ENCODE measurements at places on chromosomes 1 and 21. TPM values are rescaled to one million over a fixed set of nuclear protein-coding genes. Genes with fewer than 3 reads are reported as not detected.

LRRN2 gene
- total RNA-seq, result not detected

- peaks cover 6% of the 10 kb centered on the region for H3K4me1 ChIP-seq
- H3K4me3 ChIP-seq, result no peak overlapping the region
- no peak overlapping the region for H3K27ac ChIP-seq
Observed at GRCh38 chr1:231353086-231353485, 15.0 kb downstream of the SPRTN start.

DNA sequence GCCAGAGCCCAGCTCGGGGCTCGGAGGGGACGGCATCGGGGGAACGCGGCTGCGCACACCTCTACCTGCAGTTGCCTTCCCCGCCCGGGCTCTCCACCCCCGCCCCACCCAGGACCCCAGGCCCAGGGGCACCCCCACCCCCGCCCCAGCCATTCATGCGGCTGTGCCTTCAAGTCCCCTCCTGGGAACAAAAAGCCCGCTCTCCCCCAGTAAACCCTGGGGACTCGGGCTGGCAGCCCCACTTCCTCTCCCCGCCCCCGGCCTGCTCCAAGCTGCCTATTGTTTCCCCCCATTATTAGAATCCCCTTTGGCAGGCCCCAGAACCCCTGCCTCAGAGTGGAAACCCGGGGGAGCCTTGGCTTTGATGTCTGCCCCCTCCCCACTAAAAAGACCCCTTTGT is 18.0 kb downstream of the MEGF6 start:
- H3K27me3 ChIP-seq, result no peaks in the 10 kb centered on the region
- H3K36me3 ChIP-seq, result no peaks in the 10 kb centered on the region
- DNase-seq, result no peak
- peaks cover 42% of the 10 kb centered on the region for H3K4me1 ChIP-seq

DNA sequence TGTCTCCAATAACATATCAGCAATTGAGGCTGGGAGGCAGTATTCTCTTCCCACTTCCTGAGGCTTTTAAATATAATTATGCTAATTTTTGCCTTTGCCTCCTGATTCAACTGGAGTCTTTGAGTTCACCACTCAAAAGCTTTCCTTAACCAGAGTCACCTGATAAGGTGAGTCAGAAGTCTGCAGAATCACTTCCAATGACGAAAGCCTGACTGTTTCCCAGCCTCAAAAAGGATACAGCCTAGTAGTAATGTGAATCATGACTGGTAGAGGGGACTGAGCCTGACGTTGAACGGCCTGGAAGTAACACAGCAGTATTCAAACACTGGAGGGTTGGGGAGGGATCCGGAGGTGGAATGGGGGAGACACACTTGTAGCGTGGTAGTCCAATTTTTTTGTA is 10.4 kb upstream of the MRPL9 start:
- DNase-seq, result no peak
- H3K27me3 ChIP-seq, result no peaks in the 10 kb centered on the region
- H3K4me3 ChIP-seq, result no peak overlapping the region
- no peak overlapping the region for H3K27ac ChIP-seq

DNA sequence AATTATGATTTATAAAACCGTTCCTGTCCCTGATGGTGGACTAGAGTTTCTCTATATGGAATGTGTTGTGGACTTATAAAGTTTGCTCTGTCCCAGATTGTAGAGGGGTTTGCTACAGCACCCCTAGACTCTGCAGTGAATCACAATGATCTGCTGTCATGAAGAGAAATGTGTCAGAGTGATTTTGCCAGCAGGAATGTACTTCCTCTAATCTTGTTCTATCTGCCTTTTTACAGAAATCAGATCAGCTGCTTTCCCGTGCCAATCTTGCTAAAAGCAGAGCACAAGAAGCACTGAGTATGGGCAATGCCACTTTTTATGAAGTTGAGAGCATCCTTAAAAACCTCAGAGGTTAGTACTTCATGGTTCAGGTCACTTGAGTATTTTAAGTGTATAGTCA is 52.0 kb downstream of the LAMC2 start:
- H3K36me3 ChIP-seq, result no peaks in the 10 kb centered on the region
- no peak overlapping the region for H3K27ac ChIP-seq
- no peaks in the 10 kb centered on the region for H3K4me1 ChIP-seq
- H3K27me3 ChIP-seq, result peaks cover 1% of the 10 kb centered on the region
- no peak overlapping the region for H3K4me3 ChIP-seq

GRCh38 chr21:33278721-33279120 is 12.6 kb downstream of the IL10RB start:
- no peak for DNase-seq
- H3K36me3 ChIP-seq, result peaks cover 56% of the 10 kb centered on the region
- no peak overlapping the region for H3K4me3 ChIP-seq
- peaks cover 6% of the 10 kb centered on the region for H3K4me1 ChIP-seq
- H3K27ac ChIP-seq, result no peak overlapping the region
- H3K27me3 ChIP-seq, result no peaks in the 10 kb centered on the region

- DNase-seq, result no peak
- H3K27me3 ChIP-seq, result peaks cover 25% of the 10 kb centered on the region
Observed at GRCh38 chr1:41494351-41495209, 10.1 kb upstream of the EDN2 start.
